ENCODE measurements at places on chromosomes 3 and 15.

GRCh38 chr3:101994386-101994785 lies 145.1 kb downstream of the NFKBIZ start:
- DNase-seq: no peak

- no peak for DNase-seq
Measured at GRCh38 chr15:74551714-74552113, 10.7 kb downstream of the ARID3B start.

DNA sequence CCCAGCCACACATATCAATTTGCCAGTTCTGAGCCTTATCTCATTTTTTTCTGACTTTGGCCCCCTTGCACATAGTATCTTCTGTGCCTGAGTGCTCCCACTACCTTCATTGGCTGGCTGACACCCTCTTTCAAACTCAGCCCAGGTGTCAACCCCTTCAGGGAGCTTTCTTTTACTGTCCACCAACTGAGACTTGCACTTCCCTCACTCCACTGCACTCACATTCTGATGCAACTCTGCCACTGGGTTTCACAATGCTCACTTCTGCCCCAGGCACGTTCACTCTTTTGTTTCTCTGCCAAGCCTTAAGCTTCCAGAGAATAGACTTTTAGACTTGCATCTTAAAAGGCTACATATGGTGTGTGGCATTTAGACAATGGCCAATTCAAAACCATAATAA lies 101.5 kb upstream of the CBLB start:
- DNase-seq: no peak

- peak; percentile 41 for DNase-seq
Measured at GRCh38 chr3:141115789-141116541, 64.8 kb downstream of the SPSB4 start.

GRCh38 chr3:147396712-147397046 lies 9.7 kb downstream of the ZIC4 start:
- no peak for DNase-seq
